ENCODE measurements at places on chromosomes 12 and 14.

- no peak for DNase-seq
Observed at GRCh38 chr12:121533394-121534090, 47.3 kb downstream of the KDM2B start.

GRCh38 chr12:1510056-1510812 lies 84.1 kb downstream of the FBXL14 start:
- no peak for DNase-seq

GRCh38 chr12:46446645-46447044 lies 74.1 kb upstream of the SLC38A2 start:
- DNase-seq: no peak

GRCh38 chr12:49033611-49034285 lies 15.2 kb upstream of the PRKAG1 start:
- no peak for DNase-seq

DNA sequence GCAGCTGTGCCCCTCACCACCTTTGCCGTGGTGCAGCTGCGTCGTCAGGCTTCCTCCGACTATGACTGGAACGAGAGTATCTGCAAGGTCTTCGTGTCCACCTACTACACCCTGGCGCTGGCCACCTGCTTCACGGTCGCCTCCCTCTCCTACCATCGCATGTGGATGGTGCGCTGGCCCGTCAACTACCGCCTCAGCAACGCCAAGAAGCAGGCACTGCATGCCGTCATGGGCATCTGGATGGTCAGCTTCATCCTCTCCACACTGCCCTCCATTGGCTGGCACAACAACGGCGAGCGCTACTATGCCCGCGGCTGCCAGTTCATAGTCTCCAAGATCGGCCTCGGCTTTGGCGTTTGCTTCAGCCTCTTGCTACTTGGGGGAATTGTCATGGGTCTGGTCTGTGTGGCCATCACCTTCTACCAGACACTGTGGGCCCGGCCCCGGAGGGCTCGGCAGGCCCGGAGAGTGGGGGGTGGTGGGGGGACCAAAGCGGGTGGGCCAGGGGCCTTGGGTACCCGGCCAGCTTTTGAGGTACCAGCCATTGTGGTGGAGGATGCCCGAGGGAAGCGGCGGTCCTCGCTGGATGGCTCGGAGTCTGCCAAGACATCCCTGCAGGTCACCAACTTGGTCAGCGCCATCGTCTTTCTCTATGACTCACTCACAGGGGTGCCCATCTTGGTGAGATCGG lies 2.6 kb downstream of the GPR162 start:
- DNase-seq: no peak

DNA sequence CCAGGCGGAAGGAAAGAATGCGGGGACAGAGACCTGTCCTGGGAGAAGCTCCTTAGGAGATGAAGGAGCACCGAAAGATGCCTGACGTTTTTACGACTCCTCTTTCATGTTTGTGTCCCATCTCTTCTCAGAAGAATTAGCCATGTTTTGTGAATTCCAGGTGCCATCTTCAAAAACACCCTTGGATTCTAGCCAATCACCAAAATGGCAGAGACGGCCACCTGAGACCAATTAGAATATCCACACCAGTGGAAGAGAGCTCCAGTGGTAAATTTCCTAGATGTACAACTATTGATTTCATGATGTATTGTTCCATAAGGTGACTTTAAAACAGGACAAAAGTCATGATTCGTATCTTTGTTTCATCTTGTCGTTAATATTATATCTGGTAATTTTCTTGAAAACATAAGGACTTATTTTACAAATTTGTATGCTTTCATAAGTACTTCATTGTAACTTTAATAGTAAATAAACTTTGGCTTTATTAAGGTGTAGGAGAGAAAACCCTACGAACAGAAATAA lies 62.3 kb upstream of the NUDT4 start:
- DNase-seq: no peak
